ENCODE measurements at places on chromosomes 11 and 22.
A peak's percentile ranks its signal among the peaks of the same experiment; 100 is the strongest.

- DNase-seq, result no peak
Observed at GRCh38 chr22:42994917-42995562, 19.9 kb downstream of the PACSIN2 start.

- DNase-seq, result no peak
Observed at GRCh38 chr11:14362611-14363010, 3.6 kb upstream of the RRAS2 start.

DNA sequence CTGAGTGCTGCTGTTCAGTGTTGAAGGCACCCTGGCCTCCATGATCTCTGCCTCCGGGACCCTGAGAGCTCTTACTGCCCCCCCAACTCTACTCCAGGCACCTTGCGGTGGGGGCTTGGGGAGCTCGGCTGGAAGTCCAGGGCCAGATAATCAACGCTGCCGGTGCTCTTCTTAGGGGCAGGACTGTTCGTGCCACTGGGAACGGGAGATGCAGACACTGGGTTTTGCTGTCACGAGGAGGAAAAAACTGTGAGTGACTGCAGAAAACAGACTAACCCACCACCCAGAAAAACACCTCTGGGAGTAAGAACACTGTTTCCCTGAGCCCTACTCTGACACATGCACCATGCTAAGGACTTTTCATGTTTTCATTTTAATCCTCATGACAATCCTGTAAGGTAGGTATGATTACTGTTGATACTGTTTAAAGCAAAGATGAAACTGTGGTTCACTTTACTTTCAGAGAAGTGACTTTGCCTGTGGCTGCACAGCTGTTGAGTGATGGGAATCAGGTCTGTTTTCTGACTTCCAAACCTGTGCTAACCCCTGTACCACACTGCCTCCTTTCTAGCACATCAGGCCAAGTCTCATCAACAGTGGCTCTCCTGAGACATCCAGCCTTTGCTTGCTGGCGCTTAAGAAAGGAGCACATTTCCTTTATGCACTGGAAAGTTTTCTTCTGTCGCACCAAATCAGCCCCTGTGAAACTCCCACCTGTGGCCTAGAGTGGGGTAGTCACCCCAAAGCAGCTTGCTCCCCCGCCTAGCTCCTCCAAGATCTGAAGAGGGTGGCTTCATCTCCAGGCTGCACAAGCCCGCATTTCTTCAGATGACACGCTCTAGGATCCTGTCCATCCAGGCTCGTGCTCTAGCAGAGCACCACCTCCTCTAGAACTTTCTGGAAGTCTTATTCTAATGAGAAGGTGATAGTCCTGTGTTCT is 31.8 kb downstream of the USP35 start:
- peak; percentile 15 for DNase-seq

DNA sequence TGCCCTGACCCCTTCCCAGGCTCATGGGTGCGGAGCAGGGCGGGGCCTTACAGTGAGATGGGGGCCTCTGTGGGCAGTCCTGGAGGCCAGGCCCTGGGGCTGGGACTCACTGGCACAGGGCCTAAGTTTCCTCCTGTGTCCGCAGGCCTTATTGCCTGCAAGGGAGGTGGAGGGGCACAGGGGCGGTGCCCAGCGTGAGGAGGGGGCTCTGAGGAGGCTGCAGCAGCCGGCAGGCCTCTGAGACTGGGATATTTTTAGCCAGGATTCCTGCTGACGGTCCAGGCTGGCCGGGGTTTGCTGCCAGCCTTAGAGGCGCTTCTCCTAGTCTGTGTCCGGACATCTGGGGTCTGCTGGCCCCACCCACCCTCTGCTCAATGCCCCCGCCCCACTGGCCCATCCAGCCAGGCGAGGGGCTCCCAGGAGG is 5.7 kb upstream of the RTN4R start:
- DNase-seq, result no peak

DNA sequence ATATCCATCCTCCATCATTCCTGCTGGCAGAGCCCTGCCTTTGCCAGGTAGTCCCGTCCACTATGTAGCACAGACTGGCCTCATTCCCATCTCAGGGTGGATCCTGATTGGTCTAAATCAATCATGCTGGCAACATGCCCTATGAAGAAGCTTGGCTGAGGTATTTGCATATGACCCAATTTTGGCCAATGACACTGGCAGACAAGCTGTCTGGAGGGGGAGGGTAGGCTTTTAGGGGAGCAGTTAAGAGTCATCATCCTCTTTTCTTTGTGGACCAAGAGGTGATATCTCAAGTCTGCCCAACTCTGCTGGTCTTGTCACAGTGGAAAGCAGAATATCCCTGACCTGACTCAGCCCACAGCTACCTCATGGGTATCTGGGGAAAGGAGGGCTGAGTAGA is 5.1 kb downstream of the CCDC89 start:
- DNase-seq, result no peak

- DNase-seq, result peak; percentile 73
Observed at GRCh38 chr11:43942662-43943371, 380 bp downstream of the C11orf96 start.

DNA sequence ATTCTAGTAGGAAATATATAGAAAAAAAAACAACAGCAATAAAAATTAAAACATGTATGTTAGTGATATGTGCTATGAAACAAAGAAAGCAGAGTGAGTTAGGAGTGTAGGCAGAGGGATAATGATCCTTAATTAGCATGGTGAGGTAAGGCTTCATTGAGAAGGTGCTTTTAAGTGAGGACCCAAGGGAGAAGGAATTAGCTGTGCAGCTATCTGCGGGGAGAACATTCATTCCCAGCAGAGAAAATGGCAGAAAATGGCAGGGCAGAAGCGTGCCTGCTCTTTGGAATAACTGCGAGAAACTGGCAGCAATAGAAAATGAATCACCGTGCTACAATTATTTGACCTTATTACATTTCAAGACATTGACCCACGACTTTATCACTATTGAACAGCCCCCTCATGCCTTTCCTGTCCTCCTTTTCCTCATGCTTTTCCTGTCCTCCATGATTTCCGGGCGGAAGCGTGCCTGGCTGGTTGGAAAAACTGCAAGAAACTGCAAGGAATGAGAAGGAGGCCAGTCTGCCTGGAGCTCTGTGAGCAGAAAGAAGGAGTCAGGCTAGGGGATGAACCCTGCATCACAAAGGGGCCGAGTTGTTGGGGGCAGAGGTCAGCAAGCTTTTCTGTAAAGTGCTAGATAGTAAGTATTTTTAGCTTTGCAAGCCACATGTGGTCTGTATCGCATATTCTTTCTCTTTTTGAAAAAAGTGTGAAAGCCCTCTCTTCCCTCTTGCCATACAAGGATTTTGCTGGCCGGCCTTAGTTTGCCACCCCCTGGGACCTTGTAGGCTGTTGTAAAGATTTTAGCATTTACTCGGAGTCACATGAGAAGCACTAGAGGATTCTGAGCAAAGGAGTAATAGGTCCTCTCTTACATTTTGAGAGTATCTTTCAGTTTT is 37.1 kb upstream of the SWAP70 start:
- DNase-seq, result peak; percentile 71

- no peak for DNase-seq
Observed at GRCh38 chr11:61377461-61378160, 14.8 kb upstream of the TMEM216 start.

GRCh38 chr11:85854557-85855340 is 434 bp upstream of the CCDC83 start:
- DNase-seq, result peak; percentile 98

- DNase-seq, result no peak
Observed at GRCh38 chr11:33774736-33775466, 581 bp upstream of the FBXO3 start.

DNA sequence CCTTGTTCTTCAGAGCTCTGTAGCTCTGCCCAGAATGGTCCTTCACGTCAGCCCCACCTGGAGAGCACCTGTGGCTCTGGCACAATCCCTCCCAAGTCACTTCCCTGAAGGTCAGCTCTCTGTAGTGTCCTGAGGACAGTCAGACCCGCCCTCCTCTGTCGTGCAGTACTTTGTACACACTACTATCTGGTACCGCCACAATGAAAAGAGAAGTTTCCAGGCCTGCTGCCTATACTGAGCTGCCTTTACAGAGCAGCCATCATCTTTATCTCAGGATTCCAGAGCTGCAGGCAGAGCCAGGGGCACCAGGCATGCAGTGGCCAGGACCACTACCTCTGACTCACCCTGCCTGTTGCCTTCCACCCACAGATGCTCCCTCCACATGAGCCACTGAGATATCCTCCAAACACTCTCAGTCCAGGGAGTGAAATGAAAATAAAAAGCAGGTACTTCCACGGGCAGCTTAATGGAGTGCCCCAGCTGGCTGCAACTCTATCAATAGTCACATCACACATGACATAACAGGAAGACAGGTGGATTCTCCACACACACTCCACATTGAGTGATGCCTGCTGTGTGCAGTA is 7.3 kb downstream of the PACSIN2 start:
- DNase-seq, result no peak

DNA sequence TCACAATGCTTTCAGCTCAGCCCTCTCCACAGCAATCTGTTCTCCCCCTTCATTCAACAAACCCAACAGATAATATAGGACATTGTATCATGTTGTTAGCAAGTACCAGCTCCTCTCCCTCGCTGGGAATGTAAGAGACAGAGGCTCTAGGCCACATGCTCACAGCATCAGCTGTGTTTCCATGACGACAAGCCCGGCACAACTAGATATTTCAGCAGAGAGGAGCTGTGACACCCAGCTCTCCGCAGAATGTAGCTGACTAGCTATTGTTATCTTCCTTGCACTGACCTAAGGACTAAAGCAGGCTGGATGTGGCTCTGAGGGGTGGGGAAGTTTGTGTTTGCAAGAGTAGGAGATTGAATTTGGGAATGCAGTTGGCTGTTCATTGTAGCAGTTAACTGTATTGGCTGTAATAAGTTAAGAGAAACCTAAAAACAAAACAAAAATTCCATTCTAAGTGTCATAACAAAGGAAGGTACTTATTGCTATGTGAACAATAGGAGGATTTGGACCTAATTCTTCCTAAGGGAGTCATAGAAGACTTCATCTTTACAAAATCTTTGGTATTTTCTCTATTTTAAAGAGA is 28.0 kb upstream of the RRAS2 start:
- DNase-seq, result peak; percentile 82

- DNase-seq, result no peak
Observed at GRCh38 chr22:33882991-33883390, 37.3 kb downstream of the LARGE1 start.

GRCh38 chr11:24155792-24156191 is 341.1 kb upstream of the LUZP2 start:
- peak; percentile 50 for DNase-seq

DNA sequence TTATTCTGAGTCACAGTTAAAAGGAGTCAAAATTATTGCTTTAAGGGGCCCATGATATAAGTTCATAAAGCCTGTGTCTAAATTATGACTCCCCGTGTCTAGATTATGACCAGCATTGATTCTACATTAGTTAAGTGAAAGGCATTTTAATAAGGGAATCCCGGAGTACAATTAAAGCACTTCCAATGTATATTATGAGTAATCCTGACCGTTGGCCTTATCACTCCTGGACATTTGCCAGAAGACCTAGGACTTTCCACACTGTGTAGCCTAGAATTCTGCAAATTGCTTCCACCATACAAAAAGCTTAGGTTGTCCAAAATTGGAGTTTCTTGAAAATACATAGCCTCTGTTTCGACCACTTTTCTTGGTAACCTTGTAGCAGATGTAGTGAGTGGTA is 1292.6 kb downstream of the LRRC4C start:
- DNase-seq, result no peak

DNA sequence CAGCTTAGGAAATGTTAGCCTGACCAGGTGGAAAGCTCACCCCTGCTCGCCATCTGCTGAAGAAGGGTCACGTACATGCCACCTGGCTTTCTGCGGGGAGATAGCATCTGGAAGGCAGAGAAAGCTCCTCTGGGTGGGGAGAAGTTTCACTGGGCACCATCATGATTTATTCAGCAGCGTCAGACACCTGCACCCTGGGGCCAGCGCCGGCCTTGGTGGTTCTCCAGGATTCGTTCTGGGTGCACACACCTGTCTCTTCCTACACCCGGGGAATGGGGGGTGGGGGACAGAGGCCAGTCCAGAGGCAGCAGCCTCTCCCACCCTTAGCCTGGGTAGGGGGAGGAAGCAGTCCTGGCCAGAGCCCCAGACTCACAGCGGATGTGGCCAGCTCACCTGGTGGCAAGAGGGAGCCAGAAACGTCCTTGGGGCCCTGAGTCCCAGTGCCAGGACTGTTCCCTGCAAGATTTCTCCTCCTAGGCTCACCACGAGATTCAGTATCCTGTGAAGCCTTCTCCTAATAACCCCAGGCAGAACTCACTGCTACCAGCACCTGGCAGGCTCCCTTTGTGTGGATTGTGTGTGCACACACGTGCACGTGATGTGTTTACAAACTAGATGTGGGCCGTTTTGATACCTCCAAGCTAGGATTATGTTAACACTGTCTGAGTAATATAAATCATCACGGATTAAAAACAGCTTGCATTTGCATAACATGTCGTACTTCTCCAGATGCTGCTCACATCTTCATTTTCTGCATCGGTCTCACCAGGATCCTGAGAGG is 17.3 kb upstream of the RASD2 start:
- no peak for DNase-seq

GRCh38 chr11:46039990-46040389 is 81.3 kb downstream of the PHF21A start:
- DNase-seq, result no peak

DNA sequence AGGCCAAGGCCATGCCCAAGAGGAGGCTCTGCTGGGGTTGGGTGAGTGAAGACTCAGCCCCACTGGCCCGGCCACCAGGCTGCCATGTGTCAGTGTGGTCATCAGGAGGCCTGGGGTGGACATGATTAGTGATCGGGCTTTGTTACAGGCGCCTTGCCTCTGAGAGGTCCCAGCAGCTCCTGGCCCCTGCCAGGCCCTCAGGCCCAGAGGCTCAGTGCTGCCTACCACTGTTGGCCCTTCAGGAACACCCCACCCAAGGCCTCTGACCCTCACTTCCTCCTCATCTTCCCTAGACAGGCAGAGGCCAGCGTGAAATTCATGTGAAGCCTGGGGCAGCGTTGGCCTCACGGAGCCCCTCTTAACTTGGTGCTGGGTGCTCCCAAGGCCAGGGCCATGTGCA is 2.2 kb downstream of the MRPL23 start:
- DNase-seq, result no peak

GRCh38 chr22:49302530-49302929 is 525.1 kb downstream of the BRD1 start:
- peak; percentile 36 for DNase-seq

DNA sequence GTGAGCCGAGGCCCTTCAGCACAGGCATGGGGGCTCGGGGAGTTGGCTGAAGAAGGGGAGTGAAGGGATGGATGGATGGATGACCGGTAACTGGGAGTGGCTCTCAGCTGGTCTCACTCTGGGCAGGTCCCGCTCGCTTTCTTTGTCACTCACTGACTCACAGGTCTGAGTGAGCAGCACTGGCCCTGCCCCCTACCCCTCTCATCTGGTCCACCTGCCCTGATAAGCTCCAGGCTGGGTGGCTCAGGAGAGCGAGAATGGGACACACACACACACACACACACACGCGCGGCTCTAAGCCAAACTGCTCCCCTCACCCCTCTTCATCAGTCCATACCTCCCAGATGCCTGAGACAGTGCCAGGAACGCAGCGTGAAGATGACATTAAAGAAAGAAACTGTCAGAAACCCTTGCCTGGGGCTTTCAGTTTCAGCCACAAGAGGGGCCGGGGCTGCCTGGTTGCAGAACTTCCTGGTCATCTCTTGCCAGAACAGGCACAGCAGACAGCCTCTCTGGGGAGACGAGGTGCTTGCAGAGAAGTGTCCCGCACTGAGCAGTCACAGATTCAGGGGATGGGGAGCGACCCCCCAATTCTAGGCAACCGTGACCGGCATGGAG is 16.5 kb upstream of the SHISAL1 start:
- no peak for DNase-seq
